ENCODE measurements at places on chromosomes 7 and 10.

GRCh38 chr7:5596896-5597246, 173.2 kb upstream of the TNRC18 start:
- no peak for DNase-seq

- DNase-seq = no peak
Observed at GRCh38 chr10:6230315-6230714, 27.6 kb downstream of the PFKFB3 start.

DNA sequence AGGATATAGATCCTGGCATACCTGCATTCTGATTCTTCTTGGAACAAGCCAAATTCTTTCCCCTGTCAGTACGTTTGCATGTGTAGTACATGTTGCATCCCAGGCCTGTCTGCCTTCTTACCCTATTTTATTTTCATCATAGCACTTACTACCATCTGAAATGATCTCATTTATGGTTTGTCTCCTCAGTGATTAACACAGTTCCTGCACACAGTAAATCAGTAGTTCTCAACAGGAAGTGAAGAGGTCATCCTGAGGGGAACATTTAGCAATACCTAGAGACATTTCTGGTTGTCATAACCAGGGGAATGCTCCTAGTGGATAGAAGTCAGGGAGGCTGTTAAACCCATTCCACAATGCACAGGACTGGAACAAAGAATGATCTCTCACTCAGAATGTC, 38.2 kb upstream of the SLC26A4 start:
- no peak for DNase-seq

DNA sequence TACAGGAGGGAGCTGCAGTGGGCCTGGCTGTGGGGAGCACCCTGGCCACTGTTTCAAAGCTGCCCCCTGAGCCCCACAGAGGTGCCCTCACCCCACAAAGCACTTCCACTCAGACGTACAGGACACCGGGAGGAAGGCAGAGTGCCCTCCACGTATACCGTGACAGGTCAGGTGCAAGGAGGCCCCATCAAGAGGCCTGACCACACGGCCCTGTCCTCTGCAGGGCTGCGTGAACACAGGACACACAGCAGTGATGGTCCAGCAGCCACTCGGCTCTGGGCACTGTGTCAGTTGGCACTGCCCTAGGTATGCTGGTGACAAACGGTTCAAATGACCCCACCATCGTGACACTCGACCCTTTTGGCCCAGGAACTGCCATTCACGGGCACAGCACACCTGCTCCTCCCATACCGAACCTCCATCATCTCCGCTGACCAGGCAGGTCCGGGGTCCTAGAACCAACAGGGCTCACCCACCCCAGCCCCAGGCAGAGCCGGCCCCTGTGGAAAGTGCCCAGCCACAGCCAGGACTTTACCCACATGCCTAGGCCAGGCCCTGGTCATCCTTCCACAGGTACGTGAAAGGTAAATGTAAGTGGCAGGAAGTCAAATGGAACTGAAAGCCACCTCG, 560.9 kb downstream of the PTPRN2 start:
- no peak for DNase-seq

DNA sequence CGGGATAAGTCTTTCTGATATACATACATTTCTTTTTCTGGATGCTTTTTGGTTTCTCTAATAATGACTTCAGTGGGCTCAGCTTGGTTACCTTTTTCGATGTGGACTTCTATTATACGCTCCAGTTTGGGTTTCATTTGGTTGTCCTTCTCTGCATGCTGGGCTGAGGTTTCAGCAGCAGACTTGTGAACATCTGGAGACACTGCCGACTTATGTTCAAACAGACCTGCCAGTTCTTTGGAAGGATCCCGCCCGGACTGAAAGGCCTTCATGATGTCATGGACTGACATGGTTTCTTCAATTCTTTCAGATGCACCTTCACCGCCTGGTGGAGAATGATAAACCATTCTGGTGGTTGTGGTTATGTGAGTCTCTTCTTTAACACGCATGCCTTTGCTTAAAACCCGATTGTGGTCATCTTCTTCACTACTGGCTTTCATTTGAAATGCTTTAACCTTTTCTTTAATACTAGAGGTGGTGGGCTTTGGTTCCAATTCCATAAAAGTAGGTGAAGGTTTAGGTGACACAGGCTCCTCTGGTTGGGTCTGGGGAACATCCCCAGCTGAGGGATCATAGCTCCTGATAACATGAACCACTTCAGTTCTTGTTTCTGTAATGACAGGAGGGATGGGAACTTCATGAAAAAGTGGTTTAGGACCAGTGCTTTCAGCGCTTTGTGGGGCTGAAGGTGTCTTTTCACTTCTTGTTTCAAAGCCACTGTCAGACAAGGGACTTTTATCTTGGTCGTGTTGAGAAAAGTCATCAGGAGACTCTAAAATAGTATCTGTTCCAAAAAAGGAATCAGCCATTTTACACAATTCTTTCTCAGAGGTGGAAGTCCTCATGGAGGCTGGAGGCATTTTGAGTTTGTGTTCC, 167.7 kb upstream of the CCDC6 start:
- no peak for DNase-seq
